Common myeloid progenitor, CD34-positive (primary cell): ENCODE measurements at places on chromosomes 6 and 20.

DNA sequence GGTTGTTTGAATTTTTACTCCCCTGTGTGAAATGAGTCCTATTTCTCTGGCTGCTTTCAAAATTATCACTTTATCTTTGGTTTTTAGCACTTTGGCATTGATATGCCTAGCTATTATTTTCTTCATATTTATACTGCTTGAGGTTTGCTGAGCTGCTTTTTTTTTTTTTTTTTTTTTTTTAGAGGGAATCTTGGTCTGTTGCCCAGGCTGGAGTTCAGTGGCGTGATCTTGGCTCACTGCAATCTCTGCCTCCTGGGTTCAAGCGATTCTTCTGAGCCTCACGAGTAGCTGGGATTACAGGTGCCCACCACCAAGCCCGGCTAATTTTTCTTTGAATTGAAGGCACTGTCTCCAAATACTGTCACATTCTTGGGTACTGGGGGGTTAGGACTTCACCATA is 40.6 kb downstream of the STXBP5 start:
- DNase-seq, result no peak

DNA sequence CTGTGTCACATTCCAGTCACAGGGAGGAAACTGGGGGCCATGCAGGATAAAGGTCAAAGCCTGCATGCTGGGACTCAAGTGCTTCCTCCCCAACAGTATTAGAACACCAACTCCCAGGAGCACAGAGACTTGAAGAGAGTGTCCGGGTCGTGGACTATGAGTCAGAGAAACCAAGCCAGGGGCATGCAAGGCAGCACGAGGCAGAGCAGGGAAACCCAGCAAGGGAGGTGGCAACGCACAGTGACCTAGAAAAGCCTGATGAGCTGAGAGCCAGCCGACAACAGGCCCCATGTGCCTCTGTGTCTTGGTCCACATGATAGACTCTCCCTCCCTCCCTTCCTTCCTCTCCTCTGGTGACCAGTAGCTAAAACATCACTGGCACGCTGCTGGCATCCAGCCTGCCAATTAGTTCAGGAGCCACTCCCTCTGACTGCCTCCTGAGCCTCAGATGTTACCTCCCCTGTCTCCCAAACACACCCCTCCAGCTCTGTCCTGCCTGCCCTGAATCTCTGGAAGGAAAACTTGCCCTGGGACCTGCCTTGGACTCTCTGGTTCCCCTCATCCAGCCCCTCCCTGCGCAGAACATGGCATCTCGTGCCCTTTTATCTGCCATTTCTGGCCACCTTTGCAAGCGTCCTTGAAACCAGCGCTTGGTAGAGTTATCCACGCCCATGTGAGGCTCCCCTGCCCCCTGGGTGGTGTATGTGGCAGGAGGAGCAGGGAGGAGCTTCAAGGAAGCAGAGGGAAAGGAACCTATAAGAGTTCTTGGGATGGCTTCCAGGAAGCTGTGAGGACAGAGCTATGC is 16.2 kb upstream of the RNF39 start:
- DNase-seq, result no peak

GRCh38 chr20:23939063-23939462 is 49.5 kb downstream of the GGTLC1 start:
- DNase-seq, result no peak

GRCh38 chr20:62494980-62495748 is 19.4 kb upstream of the GATA5 start:
- DNase-seq, result no peak

GRCh38 chr6:37906121-37906520 is 86.6 kb downstream of the ZFAND3 start:
- no peak for DNase-seq

- DNase-seq, result peak; percentile 92
Observed at GRCh38 chr20:31894980-31895675, 24.7 kb downstream of the TTLL9 start.

GRCh38 chr6:157246048-157246630 is 77.2 kb downstream of the TMEM242 start:
- no peak for DNase-seq

DNA sequence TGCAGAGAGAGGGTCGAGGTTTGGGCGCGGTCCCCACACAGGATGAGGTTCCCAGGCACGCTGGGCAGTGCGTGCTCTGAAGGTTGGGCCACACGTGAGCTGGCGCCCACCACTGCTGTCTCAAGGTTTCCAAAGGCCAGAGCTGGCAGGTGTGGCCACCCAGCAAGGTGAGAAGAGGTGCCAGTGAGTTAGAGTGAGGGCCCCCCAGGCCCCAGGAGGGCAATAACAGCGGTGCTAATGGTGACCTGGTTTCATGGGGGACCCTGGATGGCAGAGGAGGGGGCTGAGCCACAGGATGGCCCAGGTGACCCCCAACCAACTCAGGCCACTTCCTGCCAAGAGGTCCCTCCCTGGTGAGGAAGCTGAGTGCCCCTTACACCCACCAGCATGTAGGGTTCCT is 185.0 kb downstream of the TAF4 start:
- DNase-seq, result no peak

GRCh38 chr20:2920473-2920872 is 47.2 kb downstream of the PTPRA start:
- DNase-seq, result no peak

- no peak for DNase-seq
Observed at GRCh38 chr6:137798261-137798660, 68.8 kb upstream of the TNFAIP3 start.

- DNase-seq, result no peak
Observed at GRCh38 chr6:128914051-128914450, 31.1 kb downstream of the LAMA2 start.

- DNase-seq, result no peak
Observed at GRCh38 chr6:98924647-98925046, 23.1 kb downstream of the FBXL4 start.

GRCh38 chr6:161082215-161082614 is 90.6 kb downstream of the MAP3K4 start:
- no peak for DNase-seq

DNA sequence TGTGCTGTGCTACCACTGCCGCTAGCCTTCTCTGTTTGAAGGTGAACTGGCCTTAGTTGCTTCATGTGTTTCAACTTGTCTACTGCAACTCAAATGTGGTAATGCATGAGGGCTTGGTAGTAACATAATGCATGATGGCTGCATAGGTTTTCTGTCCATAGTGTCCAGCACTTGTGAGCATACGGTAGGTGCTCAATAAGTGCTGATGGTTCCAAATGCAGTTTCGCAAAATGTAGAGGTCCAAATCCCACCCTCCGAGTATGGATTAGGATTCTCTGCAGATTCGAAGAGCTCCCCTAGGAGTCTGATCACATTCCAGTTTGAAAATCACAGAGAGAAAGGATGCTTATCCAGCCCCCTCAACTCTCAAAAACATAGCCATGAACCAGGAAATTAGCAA is 64.2 kb downstream of the FGD2 start:
- no peak for DNase-seq

DNA sequence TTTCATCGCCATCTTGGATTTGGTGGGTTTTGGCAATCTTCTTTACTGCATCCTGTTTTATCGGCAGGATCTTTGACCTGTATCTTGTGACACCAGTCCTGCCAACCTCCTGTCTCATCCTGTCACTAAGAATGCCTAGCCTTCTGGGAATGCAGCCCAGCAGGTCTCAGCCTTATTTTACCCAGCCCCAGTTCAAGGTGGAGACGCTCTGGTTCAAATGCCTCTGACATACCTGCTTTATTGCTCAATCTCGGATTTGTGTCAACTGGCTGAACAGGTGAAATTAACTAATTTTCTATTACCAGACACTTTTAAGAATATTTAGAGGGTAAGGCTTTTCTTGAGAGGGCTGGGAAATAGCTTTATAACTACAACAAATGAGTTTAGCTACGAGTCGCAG is 102.5 kb downstream of the SASH1 start:
- no peak for DNase-seq

GRCh38 chr6:26033941-26034354 is 53.3 kb upstream of the HFE start:
- DNase-seq, result no peak

DNA sequence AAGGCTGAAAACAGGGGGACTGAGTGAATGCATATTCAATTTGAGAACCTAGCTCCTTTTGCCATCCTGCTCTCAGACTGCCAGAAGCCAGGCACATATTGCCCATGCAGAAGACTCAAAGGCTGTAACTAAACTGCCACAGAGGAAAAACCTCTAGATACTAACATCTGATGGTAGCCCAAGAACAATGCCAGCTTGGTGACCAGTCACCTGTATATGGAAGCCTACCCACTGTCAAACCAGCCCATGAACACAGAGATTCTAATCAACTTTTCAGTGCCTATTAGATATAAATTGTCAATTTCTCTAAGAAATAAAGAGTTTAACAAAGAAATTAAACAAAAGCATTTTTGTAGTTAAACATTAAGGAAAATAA is 34.2 kb downstream of the GPR63 start:
- DNase-seq, result no peak

- DNase-seq, result no peak
Observed at GRCh38 chr6:22035690-22036089, 261.1 kb downstream of the PRL start.

- DNase-seq, result no peak
Observed at GRCh38 chr6:115221198-115221597, 839.5 kb downstream of the FRK start.

GRCh38 chr20:2829376-2829775 is 11.1 kb downstream of the PCED1A start:
- no peak for DNase-seq

- DNase-seq, result peak; percentile 74
Observed at GRCh38 chr6:165850434-165851019, 187.5 kb upstream of the PDE10A start.
